Activated CD4-positive, alpha-beta T cell treated with anti-CD3 and anti-CD28 coated beads, Interleukin-2, amount 10 ng/mL, durations not matched to agents 7 days and 5 days (primary cell): ENCODE measurements at places on chromosomes 11 and 22. TPM values are rescaled to one million over a fixed set of nuclear protein-coding genes. Genes with fewer than 3 reads are reported as not detected.

- DNase-seq: no peak
Measured at GRCh38 chr11:109439684-109440083, 17.7 kb downstream of the C11orf87 start.

DNA sequence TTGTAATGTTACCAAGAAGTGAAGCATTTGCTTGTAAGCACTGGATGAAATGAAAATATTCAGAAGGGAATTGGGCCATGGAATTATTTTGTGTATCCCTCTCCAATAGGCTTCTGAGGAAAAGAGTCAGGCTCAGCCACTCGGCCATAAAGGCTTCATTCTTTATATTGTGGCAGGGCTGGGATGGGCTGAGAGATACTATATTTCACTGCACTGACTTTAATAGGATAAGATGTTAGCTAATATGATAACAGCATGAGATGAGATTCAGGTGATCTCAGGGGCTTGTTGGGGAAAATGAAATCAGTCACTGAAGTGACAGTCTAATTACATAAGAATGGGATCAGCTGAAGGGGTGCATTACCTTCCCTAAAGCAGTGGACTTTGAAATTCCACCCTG lies 7.3 kb upstream of the TRIM44 start:
- no peak for DNase-seq

The SNX32 gene
- total RNA-seq: 2.2 TPM

DNA sequence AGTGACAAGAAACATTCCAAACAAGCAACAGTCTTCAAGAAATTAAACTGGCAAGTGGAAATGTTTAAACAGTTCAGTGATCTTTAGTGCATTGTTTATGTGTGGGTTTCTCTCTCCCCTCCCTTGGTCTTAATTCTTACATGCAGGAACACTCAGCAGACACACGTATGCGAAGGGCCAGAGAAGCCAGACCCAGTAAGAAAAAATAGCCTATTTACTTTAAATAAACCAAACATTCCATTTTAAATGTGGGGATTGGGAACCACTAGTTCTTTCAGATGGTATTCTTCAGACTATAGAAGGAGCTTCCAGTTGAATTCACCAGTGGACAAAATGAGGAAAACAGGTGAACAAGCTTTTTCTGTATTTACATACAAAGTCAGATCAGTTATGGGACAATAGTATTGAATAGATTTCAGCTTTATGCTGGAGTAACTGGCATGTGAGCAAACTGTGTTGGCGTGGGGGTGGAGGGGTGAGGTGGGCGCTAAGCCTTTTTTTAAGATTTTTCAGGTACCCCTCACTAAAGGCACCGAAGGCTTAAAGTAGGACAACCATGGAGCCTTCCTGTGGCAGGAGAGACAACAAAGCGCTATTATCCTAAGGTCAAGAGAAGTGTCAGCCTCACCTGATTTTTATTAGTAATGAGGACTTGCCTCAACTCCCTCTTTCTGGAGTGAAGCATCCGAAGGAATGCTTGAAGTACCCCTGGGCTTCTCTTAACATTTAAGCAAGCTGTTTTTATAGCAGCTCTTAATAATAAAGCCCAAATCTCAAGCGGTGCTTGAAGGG lies 6.0 kb downstream of the MALAT1 start:
- no peak for DNase-seq

DNA sequence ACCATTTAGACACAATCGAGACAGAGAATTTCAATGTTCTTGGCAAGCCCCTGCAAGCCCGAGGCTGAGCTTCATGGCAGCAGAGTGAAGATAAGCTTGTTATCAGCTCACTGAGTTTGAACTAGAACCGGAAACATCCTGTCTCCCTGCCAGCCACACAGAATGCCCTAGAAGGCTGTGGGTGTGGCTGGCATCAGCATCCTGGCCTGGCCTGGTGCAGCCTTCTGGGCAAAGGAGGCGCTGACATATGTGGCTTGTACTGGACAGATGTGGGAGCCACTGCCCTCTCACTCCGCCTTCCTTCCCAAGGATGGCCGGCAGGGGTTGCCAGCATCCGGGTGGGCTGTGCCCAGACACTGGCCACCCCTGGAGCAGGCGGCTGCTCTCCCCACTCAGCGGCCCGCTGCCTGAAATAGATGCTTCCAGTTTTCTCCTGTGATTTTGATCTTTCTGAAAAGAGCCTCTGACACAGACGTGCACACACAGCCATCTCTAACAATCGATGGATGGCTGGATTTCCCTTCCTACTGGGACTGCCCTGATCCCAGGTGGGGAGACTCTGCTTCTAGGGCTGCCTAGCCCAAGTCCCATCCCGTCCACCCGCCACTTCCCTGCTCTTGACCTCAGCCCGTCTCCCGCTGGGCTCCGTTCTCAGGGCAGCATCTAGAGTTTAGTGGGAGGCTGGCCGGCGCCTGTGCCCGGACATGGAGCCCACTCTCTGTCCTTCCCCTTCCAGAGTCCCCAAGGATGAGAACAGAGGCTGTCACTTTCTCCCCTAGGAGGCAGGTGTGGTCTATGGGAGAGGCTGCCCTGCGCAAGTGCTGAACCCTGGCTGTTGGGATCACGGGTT lies 149.7 kb downstream of the CTTN start:
- no peak for DNase-seq

GRCh38 chr22:46739094-46739870 lies 1.2 kb upstream of the CERK start:
- DNase-seq: peak; percentile 80

- DNase-seq: no peak
Measured at GRCh38 chr11:108817976-108818375, 153.1 kb downstream of the DDX10 start.

DNA sequence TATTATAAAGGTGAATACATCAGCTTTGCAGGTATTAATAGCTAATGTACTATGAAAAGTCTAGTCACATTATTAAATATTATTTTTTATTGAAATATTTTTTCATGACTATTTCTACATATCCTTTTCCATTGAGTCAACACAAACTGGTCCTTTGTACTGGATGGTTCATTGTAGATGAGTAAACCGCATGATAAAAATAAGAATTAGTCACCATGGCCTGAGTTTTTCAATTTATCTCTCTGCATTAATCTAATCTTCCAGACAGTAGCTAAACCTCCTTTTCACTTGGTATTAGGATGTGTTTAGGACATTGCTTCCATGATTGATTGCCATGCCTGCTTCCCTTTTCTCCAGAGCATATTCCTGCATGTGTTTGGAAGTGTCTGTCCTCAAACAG lies 439.4 kb upstream of the ARHGAP42 start:
- no peak for DNase-seq

The OR52K2 gene
- total RNA-seq: not detected

DNA sequence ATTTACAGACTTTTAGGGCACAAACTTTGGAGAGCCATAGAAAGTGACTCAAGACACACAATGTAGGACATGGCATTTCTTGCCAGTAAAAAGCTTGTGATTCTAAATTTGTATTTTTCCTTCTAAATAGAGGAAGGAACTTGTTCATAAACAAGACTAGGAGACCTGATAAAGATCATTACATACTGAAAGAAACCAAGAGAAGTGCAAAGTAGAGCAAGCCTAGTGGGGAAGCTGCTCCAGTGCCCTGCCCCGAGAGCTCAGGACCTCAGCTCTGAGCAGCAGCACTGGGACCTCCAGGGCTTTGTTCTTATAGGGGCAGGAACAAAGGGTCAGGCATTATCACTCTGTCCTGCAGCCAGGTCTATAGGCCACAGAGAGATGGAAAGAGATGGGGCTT lies 7.2 kb downstream of the IRAG1 start:
- DNase-seq: no peak

DNA sequence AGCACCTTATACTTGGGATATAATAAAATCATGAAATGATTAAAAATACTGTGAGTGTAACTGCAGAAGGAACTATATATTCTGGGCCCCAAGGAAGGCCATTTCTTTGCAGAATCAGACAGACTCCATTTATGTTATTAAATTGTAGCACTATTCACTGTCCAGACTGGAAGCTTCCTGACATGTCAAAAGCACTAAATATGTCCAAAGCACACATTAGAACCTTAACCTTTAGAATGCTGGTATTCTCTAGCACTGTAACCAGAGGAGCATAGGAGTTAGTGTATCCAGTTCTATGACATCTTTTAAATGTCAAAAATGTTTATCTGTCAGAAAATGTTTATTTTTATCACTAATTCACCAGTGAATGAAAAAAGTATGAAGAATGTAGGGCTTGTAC lies 246.9 kb downstream of the CADM1 start:
- no peak for DNase-seq

The KCNJ1 gene
- total RNA-seq: not detected

GRCh38 chr11:101996111-101996510 lies 51.1 kb upstream of the CFAP300 start:
- no peak for DNase-seq

The SPA17 gene
- total RNA-seq: 1.8 TPM

- no peak for DNase-seq
Measured at GRCh38 chr11:123260511-123261211, 65.6 kb upstream of the CLMP start.

The CAT gene
- total RNA-seq: 45.1 TPM

DNA sequence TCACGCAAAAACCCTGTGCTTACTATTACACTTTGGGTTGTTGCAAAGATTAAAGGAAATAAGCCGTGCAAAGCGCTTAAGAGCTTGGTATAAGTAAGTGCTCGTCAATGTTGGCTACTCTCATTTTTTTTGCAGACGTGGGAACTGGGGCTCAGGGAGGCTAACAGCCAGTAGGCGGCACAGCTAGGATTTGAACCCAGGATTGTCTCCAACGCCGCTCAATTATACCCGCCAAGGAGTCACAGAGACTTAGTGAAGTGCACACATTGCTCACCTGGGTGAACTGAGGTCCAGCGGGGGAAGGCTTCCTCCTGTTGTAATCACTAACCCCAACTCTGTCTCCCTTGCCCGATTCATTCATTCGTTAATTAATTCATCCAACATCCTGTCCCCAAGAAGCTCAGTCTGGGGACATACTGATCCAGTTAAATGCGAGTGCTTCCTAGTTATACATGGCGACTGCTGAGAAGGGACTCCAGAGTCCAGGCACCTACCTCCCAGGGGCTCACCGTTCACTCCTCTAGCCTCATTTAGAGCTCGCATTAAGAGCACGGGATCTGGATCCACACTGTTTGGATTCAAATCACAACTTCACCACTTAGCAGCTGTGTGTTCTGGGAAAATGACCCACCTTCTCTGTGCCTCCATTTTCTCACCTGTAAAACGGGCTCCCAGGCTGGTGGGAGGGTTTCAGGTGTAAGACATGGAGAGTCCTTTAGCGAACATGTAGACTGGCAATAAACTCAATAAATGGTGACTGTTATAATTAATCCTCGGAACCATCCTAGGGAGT lies 838 bp upstream of the MTFP1 start:
- DNase-seq: peak; percentile 40

The RAB6A gene
- total RNA-seq: 82.1 TPM

DNA sequence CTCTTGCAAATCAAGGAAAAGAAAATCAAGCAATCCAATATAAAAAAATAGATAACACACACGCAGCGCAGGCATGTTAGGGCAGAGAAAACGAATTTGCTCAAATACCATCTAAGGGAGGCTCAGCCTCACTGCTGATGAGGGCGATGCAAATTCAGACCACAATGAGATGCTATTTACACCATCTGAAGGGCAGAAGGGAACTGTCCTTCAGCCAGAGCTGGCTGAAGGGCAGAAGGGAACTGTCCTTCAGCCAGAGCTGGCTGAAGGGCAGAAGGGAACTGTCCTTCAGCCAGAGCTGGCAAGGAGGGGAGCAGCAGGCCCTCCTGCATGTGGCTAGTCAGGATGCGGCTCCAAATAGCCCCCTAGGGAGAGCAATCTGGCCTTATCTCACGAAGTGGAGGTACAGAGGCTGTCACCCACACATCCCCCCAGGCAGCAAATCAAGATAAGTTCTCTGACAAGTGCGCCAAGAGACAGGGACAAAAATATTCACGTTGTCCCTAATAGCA lies 7.6 kb upstream of the SLC39A13 start:
- DNase-seq: no peak

The LBHD1 gene
- 21.3 TPM for total RNA-seq
